ENCODE measurements at places on chromosomes 2 and 18.

DNA sequence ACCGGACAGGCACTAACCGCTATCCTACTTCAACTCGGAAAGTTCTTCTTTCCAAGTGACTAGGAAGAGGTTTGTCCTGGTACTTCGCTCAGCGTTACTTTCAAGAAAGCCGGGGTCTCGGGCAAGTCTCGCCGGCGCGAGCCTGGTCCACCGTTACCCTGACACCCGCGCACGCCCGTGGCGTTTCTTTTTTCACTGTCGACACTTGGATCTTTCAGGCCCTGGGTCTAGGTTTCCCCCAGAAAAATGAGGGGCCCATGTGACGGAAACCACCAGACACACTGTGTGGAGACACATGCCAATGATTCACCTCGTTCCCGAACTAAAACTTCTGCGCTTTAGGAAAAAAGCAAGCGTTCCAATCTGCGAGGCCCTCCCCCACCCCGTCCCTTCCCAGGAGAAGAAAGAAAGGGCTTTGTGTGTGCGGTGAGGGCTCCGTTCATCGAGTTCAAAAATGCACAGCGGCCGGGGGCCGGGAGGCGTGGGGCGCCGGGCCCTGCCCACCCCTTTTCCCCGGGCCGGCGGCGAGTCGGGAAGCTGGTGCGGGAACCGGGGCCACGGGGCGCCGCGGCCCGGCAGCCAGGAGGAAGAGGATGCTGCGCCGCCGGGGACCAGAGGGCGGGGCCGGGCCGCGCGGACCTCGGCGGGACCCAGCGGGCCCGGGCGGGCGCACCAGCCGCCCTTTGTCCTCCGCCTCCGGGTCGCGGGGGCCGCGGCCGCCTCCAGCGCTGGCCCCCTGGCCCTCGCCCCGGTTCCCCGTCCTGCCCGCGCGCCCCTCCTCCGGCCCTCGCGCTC lies 2.6 kb downstream of the ZNF521 start:
- DNase-seq, result peak; percentile 47

DNA sequence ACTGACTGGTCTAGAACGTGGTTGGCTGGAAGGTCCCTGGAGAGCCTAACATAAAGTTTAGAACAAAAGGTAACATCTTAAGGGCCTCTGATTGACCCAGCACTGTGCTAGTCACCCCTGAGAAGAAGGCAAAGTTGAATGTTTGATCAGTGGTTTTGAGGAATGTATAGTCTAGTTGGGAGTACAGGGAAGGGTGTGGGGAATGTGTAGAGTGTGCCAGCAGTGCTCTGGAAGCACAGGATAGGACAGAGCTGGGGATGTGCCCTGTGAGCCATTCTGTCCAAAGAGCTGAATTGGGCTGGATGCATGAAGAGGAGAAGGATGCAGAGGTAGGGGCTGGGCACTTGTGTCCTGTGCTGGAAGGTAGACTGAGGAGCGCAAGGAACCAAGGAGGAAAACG lies 41.0 kb upstream of the DOCK10 start:
- DNase-seq, result no peak

GRCh38 chr2:190693533-190694232 lies 44.8 kb downstream of the NAB1 start:
- no peak for DNase-seq

DNA sequence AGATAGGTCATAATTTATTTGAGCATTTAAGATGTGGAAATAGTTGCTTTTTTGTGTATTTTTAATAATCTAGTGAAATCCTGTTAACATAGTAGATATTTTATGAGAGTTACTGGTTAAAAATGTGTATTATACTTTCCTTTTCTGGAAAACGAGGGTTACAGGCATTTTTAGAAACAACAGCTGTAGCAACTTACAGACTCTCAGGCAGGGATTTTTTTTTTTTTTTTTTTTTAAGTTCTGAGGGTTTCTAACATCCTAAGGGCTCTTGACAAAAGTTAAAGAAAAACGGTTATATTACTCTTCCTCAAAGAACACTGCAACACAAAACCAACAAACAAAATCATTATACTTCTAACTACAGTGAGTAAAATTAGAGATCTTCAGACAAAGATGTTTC lies 205.9 kb downstream of the ACKR3 start:
- no peak for DNase-seq

GRCh38 chr2:152558158-152558984 lies 158.9 kb downstream of the PRPF40A start:
- DNase-seq, result no peak

GRCh38 chr2:152466041-152466440 lies 131.1 kb downstream of the FMNL2 start:
- DNase-seq, result no peak

DNA sequence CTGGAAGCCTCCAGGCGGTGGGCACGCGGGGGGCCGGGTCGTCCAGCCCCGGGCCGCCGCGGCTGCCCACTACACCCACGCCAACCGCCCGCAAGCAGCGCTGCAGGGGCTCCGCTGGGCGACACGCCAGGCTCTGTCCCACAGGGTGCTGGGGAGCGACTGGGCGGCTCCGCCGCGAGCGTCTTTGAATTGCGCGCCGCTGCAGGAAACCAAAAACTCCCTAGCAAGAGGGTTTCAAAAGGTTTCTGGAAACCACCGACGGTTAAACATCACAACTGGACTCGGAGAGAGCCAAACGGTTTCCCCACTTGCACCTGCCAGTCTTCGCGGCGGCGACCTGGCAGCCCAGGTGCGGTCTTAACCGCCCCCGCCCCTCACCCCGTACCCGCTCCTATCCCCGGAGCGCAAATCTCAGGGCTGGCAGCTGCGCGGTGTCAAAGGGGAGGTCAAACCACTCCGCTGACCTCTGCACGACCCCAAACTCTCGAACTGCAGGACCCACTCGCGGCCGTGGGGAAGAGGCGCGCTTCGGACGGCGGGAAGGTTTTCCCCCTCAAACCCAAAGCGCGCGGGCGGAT lies 1.0 kb downstream of the CXCR4 start:
- no peak for DNase-seq

DNA sequence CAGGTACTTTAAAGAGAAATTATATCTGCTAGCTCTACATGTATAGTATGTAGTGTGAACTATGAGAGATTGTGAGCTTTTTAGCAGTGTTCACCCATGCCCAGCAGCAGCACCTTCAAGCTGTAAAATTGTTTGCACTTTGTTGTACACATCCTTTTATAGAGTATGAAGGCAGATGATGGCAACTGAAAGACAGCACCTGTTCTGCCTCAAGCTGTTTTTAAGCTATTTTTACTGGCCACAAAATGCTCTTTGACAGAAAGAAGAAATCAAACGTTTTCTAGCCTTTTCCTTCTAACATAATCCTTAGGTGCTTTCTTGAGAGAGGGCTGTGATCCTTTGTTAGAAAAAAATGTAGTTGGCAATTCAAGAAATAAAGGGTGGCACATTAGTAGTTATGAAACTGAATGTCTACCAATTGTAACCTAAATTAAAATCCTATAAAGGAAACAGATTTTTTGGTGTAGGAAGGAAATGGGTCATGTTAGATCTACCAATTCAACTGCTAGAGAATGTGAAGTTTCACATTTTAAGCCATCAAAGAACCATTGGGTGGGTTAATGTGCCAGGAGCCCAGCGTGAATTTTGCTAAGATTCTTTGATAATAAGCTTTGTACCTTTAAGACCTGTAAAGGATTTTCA lies 59.5 kb downstream of the R3HDM1 start:
- no peak for DNase-seq

- DNase-seq, result no peak
These were observed 33.2 kb downstream of the SMARCAL1 start for GRCh38 chr2:216445501-216445900.

DNA sequence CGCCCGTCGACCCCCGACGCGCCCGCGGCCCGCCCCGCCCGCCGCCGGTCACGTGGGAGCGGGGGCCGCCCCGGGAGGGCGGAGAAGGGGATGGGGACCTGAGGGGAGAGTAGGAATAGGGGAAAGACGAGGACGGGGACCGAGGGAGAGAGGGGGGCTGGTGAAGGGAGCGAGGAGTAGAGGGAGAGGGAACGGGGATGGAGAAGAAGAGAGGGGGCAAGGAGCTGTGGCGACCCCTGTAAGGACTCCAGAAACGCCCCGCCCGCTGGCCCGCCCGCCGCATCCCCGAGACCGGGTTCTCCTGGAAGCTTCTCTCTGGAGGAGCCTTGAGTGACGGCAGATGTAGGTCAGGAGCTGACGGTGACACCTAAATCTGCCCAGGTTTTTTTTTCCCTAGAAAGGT lies 615 bp downstream of the ADNP2 start:
- peak; percentile 29 for DNase-seq

GRCh38 chr18:11851806-11852337 lies 659 bp downstream of the CHMP1B start:
- DNase-seq, result peak; percentile 41

- no peak for DNase-seq
These were observed 17.4 kb upstream of the LRATD1 start for GRCh38 chr2:14615121-14615520.

GRCh38 chr18:42268798-42269197 lies 313.8 kb downstream of the PIK3C3 start:
- no peak for DNase-seq

DNA sequence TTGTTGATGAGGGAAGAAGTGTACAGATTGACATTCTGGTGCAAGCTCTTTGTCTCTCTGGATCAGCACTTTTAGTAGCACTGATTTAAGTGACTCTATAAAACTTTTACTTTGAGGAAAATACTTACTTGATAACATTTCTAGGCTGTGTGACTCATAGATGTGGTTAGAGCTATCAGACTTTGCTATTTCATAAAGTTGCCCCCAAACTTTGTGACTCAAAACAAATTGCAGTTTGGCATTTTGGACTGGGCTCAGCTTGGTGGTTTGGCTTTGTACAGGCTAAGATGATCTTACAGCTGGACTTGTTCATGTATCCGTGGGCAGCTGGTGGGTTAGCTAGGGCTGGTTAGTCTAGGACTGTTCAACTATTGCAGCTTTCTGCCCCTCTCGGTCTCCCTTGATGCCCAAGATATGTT lies 42.1 kb upstream of the GLS start:
- DNase-seq, result no peak

DNA sequence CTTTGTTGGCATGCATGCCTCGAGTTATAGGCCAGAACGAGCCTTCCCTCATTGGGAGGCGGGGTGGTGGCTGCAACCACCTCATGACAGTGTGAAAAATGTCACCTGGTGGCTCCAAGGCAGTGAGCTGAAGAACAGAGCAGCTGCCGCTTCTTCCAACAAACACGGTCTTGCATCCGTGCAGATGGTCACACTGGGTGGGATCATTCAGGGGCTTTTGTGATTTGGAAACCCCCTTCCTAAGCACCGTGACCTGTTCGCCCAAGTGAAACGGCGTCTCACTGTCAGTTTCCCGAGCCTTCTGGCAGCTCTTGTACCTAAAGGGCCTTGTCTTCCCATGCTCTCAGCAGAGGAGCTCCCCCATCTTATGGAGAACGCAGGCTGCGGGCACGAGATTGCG lies 159.7 kb downstream of the NAPG start:
- DNase-seq, result no peak

All from right lung (tissue), 10 donors.